ENCODE measurements at places on chromosomes 2 and 18.

DNA sequence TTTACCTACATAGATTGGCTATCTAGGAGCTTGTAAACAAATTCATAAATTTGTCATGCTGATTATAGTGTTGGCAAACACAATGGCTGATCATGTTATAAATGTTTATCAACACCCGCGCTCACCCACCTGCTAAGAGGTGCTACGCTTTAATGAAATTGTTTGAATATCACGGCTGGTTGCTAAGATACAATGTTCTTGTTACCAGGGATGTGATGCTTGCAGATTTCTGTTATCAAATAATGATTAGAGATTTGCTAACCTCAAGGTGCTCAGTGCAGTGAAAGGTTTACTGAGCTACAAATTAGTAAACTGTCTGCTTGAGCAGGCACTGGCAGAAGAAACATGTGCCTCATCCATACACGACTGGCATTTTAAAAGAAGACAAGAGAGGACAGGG is 160.0 kb upstream of the ZEB2 start:
- DNase-seq, result no peak

DNA sequence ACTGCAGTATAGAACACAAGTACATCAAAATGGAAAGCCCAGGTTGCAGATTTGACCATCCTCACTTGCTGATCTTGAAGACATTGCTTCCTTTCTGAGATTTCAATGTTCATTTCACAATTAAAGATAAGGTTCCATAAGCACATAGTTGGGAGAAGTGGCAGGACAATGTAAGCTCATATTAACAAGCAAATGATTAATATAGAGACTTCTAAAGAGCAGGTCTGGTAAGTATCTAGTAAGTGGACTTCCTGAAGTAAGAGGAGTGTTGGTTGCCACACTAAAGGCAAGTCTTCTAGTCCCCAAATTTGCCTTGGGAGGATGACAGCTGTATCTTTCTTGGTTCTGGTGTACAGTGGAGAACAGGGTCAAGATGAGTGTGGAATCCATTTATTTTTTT is 1.4 kb upstream of the PTPRM start:
- no peak for DNase-seq

DNA sequence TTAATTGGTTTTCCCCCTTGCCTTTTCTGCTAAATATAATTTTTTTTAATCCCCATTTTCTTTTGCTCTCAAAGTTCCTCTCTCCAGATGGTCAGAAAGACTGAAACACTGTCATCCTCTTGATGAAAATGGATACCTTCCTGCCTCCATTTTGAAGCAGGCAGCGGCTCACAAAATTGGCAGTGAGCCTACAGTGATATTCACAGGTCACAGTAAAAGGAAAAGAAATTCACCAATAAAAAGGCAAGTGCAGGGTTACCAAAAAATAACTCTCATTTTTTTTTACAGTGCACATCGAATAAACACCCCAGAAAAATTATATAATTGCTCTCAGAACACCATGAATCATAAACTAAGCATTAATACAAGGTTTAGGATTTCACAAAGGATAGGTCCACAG is 307.5 kb downstream of the TCF4 start:
- DNase-seq, result no peak

- no peak for DNase-seq
Observed at GRCh38 chr18:76335859-76336640, 159.0 kb downstream of the ZNF516 start.

GRCh38 chr2:137828624-137829023 is 135.6 kb upstream of the HNMT start:
- no peak for DNase-seq

DNA sequence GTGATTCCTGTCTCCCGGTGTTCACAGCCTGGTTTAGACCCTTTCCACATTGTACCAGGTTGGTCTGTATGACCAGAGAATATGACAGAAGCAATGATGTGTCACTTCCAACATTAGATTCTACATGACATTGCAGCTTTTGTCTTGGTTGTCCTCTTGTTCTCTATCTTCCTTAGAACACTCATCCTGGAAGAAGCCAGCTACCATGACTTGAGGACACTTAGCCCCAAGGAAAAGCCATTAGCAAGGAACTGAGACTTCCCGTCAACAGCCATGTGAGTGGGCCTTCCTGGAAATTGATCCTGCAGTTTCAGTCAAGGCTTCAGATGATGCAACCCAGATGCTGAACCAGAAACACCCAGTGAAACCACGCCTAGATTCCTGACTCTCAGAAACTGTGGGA is 143.3 kb downstream of the MREG start:
- DNase-seq, result peak; percentile 53

Measured in left hindlimb (tissue), 1 donor.